ENCODE measurements at places on chromosomes 1 and 21. TPM values are rescaled to one million over a fixed set of nuclear protein-coding genes. Genes with fewer than 3 reads are reported as not detected.
A peak's percentile ranks its signal among the peaks of the same experiment; 100 is the strongest.

DNA sequence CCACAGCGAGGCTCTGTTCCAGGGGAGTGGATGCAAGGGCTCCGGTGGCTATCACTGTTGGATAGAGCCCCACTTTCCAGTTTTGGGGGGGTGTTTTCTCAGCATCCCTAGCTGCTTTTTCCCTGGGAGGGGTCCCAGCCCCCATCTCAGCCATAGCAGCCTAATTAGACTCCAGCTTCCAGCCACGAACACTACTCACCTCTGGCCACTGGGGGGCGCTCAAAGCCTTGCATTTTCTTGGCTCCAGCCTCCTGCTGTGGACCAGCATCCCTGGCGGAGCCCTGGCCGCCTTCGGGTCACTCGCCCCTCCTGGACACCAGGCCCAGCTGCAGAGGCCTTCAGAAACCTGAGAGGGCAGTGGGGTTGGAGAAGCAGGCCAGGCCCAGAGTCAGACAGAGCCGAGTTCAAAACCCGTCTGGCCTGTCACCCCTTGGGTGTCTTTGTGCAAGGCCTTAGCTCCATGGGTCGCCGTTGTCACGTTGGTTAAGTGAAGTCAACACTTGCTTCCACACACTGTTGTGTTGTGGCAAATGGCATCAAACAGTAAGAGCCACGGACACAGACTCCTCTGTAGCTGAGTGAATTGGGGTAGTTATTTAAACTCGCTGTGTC is 93.5 kb upstream of the ACTL8 start:
- peak; percentile 23 for DNase-seq

- DNase-seq, result no peak
These were observed 536.6 kb upstream of the USP24 start for GRCh38 chr1:55751776-55752175.

The ZNF683 gene
- not detected for polyA plus RNA-seq

GRCh38 chr1:26949266-26949925 is 10.9 kb downstream of the KDF1 start:
- DNase-seq, result no peak

GRCh38 chr1:184576822-184577221 is 177.8 kb downstream of the EDEM3 start:
- no peak for DNase-seq

DNA sequence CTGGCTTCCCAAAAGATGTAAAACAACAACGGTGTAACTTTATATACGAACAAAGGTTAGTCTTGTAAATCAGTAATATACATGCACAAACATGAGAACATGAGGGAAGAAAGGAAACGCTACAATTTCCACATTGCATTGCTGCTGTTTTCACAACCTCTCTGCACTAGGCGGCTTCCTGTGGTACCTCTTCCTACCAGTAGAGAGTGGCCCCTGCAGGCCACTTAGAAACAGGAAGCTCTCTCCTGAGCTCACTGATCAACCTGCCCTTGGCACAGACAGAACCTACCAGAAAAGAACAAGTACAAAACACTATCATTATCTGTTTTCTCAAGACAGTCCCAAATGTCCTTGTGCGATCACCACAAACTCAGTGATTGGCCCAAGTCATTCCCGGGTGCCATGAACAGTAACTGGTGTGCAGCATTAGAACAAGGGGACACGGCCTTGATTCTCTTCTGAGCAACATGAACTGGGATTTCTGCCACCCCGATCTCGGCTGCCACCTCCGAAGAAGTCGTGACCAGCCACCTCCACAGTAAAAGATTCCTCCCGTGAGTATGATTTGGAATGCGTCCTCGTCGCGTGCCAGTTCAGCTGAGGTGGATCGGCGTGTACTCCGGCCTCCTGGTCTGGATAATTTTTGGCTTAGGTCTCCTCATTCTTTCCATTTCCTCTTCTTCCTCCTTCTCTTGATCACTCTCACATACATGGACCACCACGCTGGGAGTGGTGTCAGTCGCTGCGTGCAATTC is 5.7 kb upstream of the KCNE1 start:
- no peak for DNase-seq

The TDRKH gene
- 0.91 TPM for polyA plus RNA-seq

The GBP6 gene
- not detected for polyA plus RNA-seq

All from AG04450 (cell line).